ENCODE measurements at places on chromosomes 16 and 17. TPM values are rescaled to one million over a fixed set of nuclear protein-coding genes. Genes with fewer than 3 reads are reported as not detected.

GRCh38 chr17:64024215-64024654, 3.8 kb upstream of the ICAM2 start:
- no peak for DNase-seq

The PDPR gene
- 39.5 TPM for total RNA-seq

GRCh38 chr17:28744972-28745785, 1.4 kb downstream of the TRAF4 start:
- peak; percentile 52 for DNase-seq

GRCh38 chr16:59411961-59412841, 678.1 kb upstream of the GOT2 start:
- no peak for DNase-seq

Measured in left cardiac atrium (tissue), 4 donors.